Mesendoderm (in vitro differentiated cells): ENCODE measurements at places on chromosomes 2 and 18.

GRCh38 chr2:46555646-46556234 lies 76.4 kb downstream of the TMEM247 start:
- DNase-seq = no peak

- DNase-seq = no peak
Observed at GRCh38 chr2:160322320-160322719, 122.2 kb upstream of the ITGB6 start.

DNA sequence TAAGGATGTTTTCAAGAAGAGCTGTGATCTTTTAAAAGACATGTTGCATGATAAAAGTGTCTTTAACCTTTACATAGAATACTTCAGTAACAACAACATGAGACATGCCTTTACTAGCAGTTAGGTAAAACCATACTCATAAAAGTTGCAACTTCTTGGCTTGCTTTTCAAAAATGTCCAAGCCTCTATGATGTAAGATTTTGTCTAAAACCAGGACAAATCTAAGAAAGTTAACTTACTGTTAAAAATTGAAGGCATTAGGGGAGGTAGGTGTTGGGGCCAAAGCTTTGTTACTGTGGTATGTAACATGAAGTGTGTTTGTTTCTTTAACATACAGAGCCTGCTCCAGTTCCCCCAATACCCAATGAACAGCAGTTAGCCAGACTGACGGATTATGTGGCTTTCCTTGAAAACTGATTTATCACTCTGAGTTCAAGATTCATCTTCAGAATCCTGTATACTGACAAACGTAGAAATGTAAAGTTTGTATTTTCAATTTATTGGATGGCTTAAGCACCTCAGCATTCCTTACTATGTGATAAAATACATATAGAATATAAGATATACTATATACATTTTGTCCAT lies 11.7 kb downstream of the COPS8 start:
- no peak for DNase-seq

DNA sequence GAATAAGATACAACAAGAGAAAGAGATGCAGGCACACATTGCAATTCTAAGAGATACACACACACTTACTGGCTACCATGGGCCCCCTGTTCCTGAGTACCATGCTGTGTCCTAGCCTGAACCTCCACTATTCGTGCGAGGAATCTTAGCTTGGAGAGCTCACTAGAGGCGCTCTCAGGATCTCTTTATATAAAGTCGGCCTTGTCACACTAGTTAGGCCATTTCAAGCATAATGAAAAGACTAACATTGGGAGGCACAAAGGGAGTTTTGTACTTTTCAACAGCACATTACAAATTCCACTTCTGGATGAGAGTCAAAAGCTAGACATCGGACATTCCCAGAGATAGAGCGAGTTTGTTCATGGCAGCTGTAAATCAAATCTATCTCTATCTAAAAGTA lies 365.2 kb downstream of the DSEL start:
- DNase-seq = peak; percentile 6

GRCh38 chr2:236302555-236302954 lies 38.3 kb upstream of the ASB18 start:
- DNase-seq = no peak

- no peak for DNase-seq
Observed at GRCh38 chr18:12651651-12652050, 6.3 kb downstream of the SPIRE1 start.

DNA sequence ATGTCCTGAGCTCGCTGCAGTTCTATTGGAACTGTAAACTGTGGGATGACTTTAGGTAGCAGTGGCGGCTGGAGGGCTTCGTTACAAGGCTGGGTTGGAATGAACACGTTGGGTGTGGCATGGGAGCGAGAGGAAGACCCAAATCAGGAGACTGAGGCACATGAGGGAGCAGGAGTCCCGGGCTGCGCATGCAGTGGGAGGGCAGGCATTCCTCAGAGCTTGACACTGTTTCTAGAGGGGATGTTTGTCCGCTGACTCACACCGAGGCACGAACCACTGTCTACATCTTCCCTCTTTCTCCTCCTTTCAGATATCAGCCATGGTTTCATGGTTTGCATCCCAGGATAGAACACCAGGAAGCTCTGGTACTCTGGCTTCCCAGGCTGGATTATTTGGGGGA lies 40.6 kb upstream of the LAMA1 start:
- peak; percentile 74 for DNase-seq

DNA sequence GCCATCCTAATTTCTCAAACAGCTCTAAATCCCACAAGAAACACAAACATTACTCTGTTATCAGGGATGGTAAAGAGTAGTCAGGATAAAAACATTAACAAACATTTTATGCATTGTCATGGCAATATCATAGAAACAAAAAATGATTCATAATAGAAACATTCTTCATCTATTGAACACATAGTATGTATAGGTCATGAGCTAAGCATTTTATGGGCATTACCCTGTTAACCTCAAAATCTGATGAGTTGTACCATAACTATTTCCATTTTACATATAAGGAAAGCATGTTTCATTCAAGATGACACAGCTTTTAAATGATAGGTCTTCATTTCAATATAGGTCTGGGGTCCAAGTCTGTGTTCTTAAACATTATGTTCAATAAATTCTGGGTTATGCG lies 344.9 kb downstream of the RND3 start:
- DNase-seq = no peak

DNA sequence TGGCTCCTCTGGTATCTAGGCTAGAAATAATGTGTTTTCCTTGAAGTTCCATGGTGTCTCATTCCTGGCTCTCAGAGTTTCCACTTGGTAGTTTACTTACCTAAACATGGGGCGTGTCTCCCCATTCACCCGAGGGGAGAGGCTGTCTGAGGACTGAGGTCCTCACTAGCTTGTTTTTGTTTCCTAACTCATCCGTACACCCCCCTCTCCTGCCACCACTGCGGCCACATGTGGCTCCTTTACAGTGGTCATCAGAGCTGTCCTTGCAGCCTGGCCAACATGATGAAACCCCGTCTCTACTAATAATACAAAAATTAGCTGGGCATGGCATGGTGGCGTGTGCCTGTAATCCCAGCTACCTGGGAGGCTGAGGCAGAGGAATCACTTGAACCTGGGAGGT lies 106.0 kb downstream of the ASAP2 start:
- no peak for DNase-seq

GRCh38 chr2:68762100-68762499 lies 27.5 kb downstream of the ARHGAP25 start:
- no peak for DNase-seq

DNA sequence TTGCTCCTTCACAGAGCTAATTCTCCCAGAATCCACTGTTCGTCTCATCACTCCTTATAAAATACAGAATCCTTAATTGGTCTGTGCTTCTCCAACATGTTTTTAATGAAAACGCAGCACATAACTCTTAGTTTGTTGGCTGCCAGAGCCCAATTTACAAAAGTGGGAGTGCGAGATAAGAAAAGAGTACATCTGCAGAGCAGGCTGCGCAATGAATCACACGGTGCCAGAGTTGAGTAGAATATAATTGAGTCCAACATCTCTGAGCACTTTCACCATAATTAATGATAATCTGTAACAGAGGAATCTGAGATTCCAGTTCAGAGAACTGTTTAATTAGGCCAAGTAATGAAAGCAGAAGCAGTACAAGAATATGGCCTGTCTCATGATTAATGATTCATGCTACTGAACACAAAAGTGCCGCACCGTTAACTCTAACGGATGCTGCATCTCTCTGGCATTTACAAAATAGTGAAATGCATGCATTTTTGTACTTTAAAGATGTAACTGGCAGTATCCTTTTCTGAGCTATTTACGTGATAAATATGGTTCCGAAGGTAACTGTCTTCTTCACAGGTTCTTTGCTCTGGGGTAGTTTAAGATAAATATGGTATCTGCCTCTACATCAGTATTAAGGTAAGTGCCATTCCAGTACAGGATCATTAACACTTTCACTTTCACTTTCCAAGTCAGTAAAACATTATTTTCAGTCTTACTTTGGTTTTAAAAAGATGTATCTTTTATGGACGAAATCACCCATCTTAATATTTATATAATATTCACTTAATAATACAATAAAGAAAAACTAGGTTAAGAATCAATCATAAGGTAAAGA lies 785.6 kb downstream of the NR4A2 start:
- DNase-seq = no peak

DNA sequence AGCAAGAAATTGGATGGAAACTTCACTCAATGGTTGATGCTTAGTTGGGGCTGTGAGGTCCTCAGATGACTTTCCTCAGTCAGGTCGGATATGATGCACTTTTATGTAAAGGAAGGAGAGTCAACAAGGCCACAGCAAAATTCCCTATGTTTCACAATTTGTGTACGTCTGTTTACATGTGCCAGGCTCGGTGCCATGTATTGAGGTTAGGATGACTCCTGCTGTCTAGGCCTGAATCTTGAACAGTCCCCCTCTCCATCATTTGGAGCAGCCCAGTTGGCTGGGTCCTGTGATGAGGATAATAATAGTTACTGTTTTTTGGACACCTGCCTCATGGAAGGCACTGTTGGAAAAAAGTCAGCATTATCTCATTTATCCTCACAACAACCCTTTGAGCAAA lies 43.1 kb downstream of the VSNL1 start:
- DNase-seq = no peak

DNA sequence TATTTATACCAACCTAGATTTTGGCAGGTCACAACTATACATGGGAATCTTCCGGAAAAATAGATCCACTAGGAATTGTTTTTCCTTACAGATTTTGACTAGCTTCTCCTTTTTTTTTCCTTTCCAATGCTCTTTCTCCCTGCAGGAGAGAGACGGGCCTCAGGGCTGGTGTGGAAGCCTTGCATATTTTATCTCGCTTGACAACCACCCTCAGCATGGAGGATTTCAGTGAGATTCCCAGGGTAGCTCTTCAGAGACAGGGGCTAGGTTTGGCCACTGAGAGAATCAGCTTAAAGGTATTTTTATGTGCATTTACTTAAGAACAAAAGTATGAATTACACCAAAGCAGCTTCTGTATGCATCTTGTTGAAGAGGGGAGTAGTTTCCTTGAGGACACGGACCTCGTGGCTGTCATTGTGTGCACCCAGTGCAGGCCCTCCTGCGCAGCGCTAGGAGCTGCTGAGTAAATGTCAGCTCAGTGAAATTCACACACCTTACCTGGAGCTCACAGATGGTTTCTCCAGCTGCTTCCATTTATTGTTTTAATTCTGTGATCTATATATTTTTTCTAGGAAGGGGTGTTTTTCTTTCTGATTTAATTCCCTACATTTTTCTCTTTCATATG lies 54.4 kb downstream of the TRAPPC12 start:
- peak; percentile 14 for DNase-seq

- DNase-seq = peak; percentile 60
Observed at GRCh38 chr18:21703241-21703820, 1.2 kb downstream of the ABHD3 start.

DNA sequence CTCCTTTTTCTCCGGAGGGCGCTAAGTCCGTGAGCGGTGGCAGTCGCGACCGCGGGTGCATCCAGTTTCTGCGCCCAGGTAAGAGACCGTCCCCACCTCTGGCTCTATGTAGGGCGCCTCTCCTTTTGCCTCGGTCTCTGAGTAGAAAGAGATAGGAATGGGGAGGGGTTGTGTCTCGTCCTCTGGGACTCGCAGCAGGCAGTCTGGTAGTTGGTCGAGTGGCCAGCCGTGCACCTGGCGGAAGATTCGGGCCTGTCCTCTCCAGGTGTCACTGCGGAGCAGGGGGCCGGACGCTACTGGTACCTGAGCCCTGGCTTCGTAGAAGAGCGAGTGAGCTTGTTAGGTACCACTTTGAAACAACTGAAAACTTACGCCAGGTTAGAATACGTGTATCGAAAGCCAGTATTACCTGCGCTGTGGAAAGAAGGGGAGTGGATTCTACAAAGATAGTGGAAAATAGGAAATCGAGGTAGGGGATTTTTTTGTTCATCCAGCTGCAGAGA lies 403 bp downstream of the MAP2 start:
- DNase-seq = peak; percentile 57

GRCh38 chr2:65608916-65609315 lies 176.5 kb upstream of the SPRED2 start:
- no peak for DNase-seq

DNA sequence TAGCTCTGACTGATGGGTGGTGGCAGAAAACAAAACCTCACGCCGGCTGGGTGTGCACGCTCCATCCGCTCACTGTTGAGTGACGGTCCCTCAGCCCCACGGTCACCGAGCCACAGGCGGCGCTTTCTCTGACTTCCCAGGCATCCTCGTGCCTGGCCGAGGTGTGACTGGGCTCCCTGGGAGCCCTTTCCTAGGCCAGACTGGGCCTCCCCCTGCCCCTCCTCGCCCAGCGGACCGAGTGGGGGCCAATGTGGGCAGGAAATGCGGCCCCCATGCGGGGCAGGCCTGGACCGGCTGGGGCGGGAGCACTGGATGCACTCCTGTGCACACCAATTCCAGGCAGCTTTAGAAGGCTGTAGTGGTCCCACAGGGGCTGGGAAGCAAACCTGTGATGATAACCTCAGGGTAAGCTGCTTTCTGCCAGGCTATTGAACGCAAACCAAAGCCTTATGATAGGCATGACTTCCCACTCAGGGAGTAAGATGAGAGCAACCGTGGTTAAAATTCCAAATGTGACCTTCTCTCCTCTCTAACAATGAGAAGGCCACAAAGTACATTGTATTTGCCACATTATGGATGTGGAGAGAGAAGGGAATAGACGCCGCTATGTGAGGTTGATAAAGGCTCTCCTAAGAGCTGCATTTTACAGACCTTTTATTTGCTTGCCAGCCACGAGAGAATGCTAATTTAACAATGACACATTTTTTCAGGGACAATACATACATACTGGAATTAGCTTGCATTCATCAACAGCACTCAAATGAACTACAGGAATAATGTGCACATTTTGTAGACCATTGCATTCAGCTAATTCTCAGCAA lies 83.9 kb upstream of the PGAP1 start:
- DNase-seq = peak; percentile 21

GRCh38 chr18:48521723-48522122 lies 17.1 kb upstream of the CTIF start:
- DNase-seq = no peak

- DNase-seq = no peak
Observed at GRCh38 chr2:157897106-157897971, 21.2 kb upstream of the ACVR1 start.

DNA sequence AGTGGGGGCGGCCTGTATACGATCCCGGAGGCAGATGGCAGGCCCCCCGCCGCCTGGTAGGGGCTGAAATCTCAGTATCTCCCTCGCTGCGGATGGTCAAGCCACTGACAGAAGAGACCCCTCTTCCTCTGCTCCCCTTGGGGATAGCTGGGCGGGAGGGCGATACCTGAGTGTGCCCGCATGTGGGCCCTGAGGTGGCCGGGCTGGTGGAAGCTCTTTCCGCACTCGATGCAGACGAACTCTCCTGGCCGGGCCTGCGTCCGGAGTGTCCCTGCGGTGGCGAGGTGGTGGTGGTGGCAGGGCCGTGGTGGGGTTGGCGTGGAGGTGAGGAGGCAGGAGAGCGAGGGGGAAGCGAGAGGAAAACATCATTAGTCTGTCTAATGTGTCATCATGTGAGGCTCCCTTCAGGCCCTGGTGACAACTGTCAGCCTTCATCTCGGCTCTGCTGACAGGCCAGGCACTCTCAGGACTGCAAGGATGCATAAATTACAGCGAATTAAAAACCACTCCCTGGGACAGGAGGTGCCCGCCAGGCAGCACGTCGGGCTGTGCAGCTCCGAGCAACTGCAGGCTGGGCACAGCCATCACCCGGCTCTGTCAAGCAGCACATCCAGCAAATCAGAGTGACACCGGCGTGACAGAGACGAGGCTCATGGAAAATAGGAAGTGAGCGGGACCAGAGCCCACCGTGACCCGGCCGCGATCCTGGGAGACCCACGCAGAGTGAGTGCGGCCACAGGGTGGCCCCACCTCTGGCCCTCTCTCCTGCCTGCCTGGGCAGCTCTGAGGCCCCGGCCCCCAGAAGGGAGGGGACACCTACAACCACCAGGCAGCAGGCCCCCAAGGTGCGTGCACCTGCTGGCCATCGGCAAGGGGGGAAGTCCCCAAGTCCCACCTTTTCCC lies 123.5 kb downstream of the ZNF516 start:
- DNase-seq = no peak

GRCh38 chr2:213220967-213221603 lies 63.2 kb upstream of the SPAG16 start:
- peak; percentile 14 for DNase-seq
